ENCODE measurements at places on chromosomes 1 and 21.

- no peak for DNase-seq
Measured at GRCh38 chr1:8276932-8277331, 41.0 kb upstream of the SLC45A1 start.

- no peak for DNase-seq
Measured at GRCh38 chr21:35376406-35377135, 327.5 kb upstream of the RUNX1 start.

GRCh38 chr1:180116964-180117763 is 37.5 kb upstream of the QSOX1 start:
- DNase-seq = no peak

DNA sequence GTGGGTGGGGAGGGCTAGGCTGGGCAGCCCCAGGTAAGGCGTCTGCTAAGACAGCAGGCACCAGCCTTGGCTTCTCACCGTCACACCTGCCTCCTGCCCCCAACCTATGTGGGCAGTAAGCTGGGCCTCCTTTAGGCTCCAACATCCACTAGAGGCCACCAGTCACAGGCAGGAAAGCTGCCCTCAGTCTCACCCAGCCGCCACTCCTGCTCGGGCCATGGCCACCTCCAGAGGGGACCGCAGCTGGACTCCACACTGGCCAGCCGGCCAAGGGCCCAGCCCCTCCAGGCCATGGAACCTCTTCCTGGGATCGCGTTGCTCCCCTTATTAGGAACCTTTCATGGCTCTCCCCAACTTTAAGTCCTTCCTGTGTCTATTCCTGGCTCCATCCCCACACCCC is 74.5 kb downstream of the MRPL37 start:
- DNase-seq = no peak

- DNase-seq = no peak
Measured at GRCh38 chr1:186286615-186287315, 88.3 kb downstream of the TPR start.

- no peak for DNase-seq
Measured at GRCh38 chr1:226428791-226429461, 21.0 kb upstream of the PARP1 start.

DNA sequence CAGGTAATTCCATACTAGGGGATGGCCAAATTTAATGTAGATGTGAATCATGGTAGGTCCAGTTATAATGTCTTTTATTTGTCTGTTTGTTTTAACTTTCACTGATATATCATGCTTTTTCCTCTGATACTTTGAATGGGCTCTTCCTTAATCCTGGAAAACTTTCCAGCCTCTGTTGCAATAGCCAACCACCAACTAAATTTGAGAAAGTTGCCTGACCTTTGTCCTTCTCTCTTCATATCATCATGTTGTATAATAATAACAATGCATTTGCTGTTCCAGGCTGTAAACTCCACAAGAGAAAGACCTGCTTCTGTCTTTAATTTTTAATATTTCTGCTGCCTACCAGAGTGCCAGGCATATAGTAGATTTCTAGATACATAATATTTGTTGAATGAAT is 146.1 kb downstream of the HMCN1 start:
- no peak for DNase-seq

Data from neuronal stem cell (in vitro differentiated cells).